Thymus (tissue), 14 donors: ENCODE measurements at places on chromosomes 16 and 17.
A peak's percentile ranks its signal among the peaks of the same experiment; 100 is the strongest.

- no peaks in the 10 kb centered on the region for H3K27me3 ChIP-seq
- peaks cover 5% of the 10 kb centered on the region for H3K36me3 ChIP-seq
- H3K27ac ChIP-seq = no peak overlapping the region
- no peak overlapping the region for H3K4me3 ChIP-seq
- no peak for DNase-seq
Measured at GRCh38 chr17:50955667-50956120, 89.5 kb upstream of the TOB1 start.

- peaks cover 39% of the 10 kb centered on the region for H3K4me1 ChIP-seq
- H3K36me3 ChIP-seq = no peaks in the 10 kb centered on the region
- H3K27me3 ChIP-seq = peaks cover 20% of the 10 kb centered on the region
- no peak overlapping the region for H3K27ac ChIP-seq
- H3K4me3 ChIP-seq = no peak overlapping the region
Measured at GRCh38 chr17:48026502-48027321, 10.9 kb downstream of the COPZ2 start.

DNA sequence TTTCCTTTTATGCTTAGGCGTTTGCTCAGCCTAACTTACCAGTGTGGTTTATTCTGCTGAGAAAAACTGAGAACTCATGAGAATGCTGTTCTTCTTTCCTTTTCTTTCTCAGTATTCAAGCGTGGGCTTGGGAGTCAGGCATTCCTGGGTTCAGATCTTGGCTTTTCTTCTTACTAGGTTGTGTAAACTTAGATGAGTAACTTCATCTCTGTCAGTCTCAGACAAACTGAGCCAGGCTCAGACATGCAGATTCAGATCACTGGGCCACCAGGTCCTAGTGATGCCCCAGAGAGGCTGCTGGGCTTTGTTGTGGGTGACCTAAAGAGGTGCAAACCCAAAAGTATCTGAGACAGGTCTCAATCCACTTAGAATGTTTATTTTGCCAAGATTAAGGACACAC is 95.8 kb upstream of the MPHOSPH6 start:
- no peaks in the 10 kb centered on the region for H3K36me3 ChIP-seq
- no peaks in the 10 kb centered on the region for H3K4me1 ChIP-seq
- H3K27me3 ChIP-seq = no peaks in the 10 kb centered on the region
- no peak overlapping the region for H3K4me3 ChIP-seq
- H3K27ac ChIP-seq = no peak overlapping the region
- DNase-seq = no peak

DNA sequence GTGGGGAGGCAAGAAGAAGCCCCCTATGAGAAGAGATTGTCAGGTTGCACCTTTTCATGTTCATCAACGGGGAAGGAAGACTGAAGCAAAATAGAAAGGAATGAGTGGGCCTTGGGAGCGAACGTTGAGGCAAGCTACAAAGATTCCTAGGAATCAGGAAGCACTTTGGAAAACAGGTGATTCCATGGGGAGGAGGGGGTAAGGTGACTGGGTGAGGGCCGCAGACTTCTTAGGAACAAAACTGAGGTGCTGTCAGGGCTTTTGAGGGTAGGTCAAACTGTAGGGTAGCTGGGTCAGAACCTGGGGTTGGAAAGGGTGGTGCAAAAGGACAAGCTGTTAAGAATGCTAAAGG is 528 bp downstream of the ITFG1 start:
- peak overlapping the region; percentile 80 for H3K4me3 ChIP-seq
- peaks cover 3% of the 10 kb centered on the region for H3K36me3 ChIP-seq
- peaks cover 10% of the 10 kb centered on the region for H3K4me1 ChIP-seq
- peak overlapping the region; percentile 98 for H3K27ac ChIP-seq
- no peaks in the 10 kb centered on the region for H3K27me3 ChIP-seq
- DNase-seq = no peak

GRCh38 chr16:66470556-66470955 is 43.5 kb downstream of the BEAN1 start:
- no peak overlapping the region for H3K27ac ChIP-seq
- H3K27me3 ChIP-seq = peaks cover 7% of the 10 kb centered on the region

GRCh38 chr17:78458091-78458490 is 79.6 kb downstream of the PGS1 start:
- H3K27me3 ChIP-seq = no peaks in the 10 kb centered on the region
- H3K4me3 ChIP-seq = no peak overlapping the region
- no peak for DNase-seq
- H3K4me1 ChIP-seq = no peaks in the 10 kb centered on the region

- H3K27me3 ChIP-seq = no peaks in the 10 kb centered on the region
- H3K4me1 ChIP-seq = no peaks in the 10 kb centered on the region
- H3K4me3 ChIP-seq = no peak within 1 kb of the TSS
- peaks cover 71% of the 10 kb centered on the region for H3K36me3 ChIP-seq
- no peak within 1 kb of the TSS for H3K27ac ChIP-seq
Measured at GRCh38 chr16:67884684-67885083, at the start of gene NRN1L. Gene NRN1L, plus strand, starts transcription at chr16:67884885. Its CDS starts 19 bp downstream, at chr16:67884904.

DNA sequence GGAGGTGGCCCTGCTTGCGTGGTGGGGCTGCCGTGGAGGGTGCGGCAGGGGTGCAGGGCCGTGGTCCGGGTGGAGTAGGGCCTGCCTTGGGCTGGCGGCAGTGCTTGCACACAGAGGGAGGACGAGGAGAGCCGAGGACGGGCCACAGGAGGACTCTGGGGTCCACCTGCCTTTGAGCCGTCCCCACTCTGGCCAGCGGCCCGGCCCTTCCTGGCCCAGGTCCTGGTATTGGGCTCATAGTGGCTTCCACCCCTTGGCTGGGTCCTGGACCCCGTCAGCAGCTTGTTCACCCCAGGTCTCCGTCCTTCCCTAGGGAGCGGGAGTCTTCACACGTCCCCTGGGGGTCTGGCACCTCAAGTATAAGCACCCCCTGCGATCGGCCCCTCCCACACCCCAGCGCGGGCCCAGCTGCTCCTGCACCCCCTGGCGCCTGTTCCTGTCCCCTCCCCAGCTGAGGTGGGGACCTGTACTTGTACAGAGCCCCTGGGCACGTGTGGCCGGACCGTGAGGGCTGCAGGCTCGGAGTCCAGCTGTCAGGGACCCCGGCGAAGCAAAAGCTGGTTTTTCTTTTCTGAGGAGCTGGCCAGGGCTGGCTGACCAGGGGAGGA is 40.1 kb downstream of the SOX8 start:
- no peak overlapping the region for H3K4me3 ChIP-seq
- H3K27me3 ChIP-seq = peaks cover 20% of the 10 kb centered on the region
- no peak for DNase-seq
- no peaks in the 10 kb centered on the region for H3K4me1 ChIP-seq
- H3K27ac ChIP-seq = no peak overlapping the region

- peak overlapping the region; percentile 84 for H3K27ac ChIP-seq
- no peak for DNase-seq
- H3K27me3 ChIP-seq = no peaks in the 10 kb centered on the region
- H3K36me3 ChIP-seq = peaks cover 36% of the 10 kb centered on the region
Measured at GRCh38 chr16:85615852-85616606, 2.9 kb downstream of the GSE1 start.

DNA sequence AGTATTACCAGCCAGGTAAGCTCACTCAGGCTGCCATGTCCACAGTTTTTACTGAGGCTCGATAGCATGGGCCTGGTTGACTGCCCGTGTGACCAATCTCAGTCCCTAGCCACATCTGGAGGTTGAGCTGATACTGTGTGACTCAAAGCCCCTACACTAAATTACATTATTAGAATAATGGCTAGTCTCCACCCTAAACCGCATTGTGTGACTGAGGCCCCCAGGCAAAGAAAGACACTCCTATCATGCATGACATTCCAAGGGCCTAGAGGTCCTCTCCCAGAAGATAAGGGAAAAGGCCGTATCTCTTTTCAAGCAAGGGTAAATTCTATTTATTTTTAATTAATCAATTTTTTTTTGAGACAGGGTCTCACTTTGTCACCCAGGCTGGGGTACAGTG is 505.3 kb downstream of the HAPSTR1 start:
- H3K27me3 ChIP-seq = no peaks in the 10 kb centered on the region
- H3K36me3 ChIP-seq = no peaks in the 10 kb centered on the region
- H3K4me3 ChIP-seq = no peak overlapping the region
- DNase-seq = no peak

DNA sequence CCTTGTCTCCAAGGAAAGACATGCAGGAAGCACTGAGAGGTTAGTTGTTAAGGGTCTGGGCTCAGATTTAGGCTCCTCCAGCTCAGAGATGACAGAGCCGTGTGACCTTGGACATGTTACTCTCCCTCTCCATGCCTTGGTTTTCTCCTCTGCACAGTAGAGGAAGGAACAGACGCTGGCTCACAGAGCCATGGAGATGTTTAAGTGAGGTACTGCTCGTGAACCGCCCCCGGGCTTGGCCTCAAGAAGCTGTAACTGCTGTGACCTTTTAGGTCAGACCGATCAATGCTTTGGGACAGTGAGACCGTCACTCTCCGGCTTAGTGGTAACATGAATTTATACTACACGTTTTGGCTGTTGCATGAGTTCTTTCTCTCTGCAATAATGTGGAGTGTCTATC is 197.4 kb downstream of the C16orf95 start:
- no peaks in the 10 kb centered on the region for H3K4me1 ChIP-seq
- H3K27ac ChIP-seq = no peak overlapping the region
- DNase-seq = no peak
- H3K27me3 ChIP-seq = no peaks in the 10 kb centered on the region
- no peak overlapping the region for H3K4me3 ChIP-seq

DNA sequence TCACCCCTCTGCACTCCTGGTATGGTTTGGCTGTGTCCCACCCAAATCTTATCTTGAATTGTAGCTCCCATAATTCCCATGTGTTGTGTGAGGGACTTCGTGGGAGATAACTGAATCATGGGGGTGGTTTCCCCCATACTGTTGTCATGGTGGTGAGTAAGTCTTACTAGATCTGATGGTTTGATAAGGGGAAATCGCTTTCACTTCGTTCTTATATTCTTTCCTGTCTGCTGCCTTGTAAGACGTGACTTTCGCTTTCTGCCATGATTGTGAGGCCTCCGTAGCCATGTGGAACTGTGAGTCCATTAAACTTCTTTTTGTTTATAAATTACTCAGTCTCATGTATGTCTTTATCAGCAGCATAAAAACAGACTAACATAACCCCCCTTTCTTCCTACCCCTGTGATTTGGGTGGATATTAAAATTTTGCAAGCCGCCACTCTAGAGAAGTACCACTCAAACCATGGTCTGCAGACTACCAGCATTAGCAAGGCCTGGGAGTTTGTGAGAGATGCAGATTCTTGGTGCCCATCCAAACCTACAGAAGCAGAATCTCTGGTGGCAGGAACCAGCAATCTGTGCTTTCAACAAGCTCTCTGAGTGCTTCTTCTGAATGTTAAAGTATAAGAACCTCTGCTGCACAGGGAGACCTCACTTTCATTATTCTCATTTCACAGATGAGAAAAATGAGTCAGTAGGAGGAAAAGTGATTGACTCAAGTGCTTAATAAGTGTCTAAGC is 999.5 kb upstream of the EEF2KMT start:
- no peak overlapping the region for H3K4me3 ChIP-seq
- H3K4me1 ChIP-seq = no peaks in the 10 kb centered on the region
- no peak for DNase-seq
- no peaks in the 10 kb centered on the region for H3K36me3 ChIP-seq
- no peaks in the 10 kb centered on the region for H3K27me3 ChIP-seq

GRCh38 chr17:38575781-38576180 is 30.0 kb downstream of the SRCIN1 start:
- DNase-seq = no peak
- H3K4me3 ChIP-seq = no peak overlapping the region
- peaks cover 61% of the 10 kb centered on the region for H3K27me3 ChIP-seq
- no peak overlapping the region for H3K27ac ChIP-seq
- H3K36me3 ChIP-seq = no peaks in the 10 kb centered on the region

DNA sequence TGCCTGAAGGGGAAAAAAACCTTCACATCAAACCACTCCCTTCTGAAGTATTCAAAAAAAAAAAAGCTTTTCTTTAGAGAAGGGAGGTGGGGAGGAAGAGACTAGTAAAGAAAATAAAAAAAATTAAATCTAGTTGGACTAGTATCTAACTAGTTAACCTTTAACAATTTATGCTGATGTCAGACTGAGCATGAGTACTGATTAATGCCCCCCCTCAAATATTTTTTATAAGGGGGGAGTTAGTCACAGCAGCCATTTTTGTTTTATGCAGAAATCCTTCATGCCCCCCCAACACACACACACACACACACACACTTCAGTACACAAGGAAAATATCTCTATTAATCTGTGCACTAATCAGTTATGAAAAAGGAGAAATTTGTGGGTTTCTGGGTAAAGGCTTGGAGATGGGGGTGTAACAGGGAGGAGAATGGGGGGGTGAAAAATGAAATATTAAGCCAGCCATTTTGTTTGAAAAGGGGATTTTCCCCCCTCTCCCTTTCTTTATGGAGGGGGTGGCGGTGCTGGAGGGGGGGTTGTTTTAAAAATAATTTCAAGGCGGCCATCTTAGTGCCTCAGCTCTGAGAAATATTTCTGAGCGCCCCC is 4.7 kb upstream of the CHD3 start:
- H3K36me3 ChIP-seq = no peaks in the 10 kb centered on the region
- peak overlapping the region; percentile 64 for H3K27ac ChIP-seq
- no peaks in the 10 kb centered on the region for H3K27me3 ChIP-seq
- DNase-seq = no peak
- H3K4me3 ChIP-seq = peak overlapping the region; percentile 32
- H3K4me1 ChIP-seq = peaks cover 70% of the 10 kb centered on the region

DNA sequence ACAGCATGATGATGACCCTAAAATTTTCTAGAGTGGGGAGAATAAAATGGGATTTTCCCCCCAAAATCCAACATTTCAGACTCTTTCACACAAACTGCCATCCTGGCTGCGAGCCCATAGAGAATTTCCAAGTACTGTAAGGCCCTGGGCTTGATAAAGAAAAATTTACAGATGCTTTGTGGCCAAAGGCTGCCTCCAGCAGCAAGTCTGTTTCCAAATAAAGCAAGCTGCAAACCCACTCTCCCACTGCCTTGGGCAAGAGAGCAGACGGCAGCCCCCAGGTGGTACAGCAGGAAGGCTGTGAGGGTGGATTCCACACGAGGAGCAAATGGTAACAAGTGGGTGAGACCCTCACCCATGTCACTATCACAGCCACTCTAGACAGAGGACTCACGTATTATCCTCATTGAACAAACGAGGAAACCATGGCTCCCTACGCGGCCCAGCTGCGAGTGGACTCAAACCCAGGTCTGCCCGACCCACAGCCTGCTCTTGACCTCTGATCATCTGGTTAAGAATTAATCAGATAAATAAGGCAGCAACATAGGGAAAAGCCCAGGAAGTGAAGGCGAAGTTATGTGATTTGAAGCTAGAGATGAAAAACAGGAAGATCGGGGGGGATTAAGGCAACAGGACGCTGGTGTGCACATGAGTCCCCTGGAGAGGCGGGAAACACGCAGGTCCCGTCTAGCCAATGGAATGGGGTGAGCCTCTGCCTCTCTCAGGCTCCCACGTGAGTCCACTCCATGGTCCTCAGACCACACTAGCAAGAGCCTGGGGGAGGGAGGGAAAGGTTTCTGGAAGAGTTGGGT is 37.4 kb downstream of the AXIN2 start:
- H3K4me3 ChIP-seq = no peak overlapping the region
- no peak overlapping the region for H3K27ac ChIP-seq
- DNase-seq = no peak
- no peaks in the 10 kb centered on the region for H3K27me3 ChIP-seq
- H3K36me3 ChIP-seq = peaks cover 17% of the 10 kb centered on the region
